ENCODE measurements at places on chromosomes 2 and 18. TPM values are rescaled to one million over a fixed set of nuclear protein-coding genes. Genes with fewer than 3 reads are reported as not detected.

The IL36B gene
- not detected for total RNA-seq

The GATA6 gene
- total RNA-seq: 1.7 TPM

The EVX2 gene
- not detected for total RNA-seq

The ZBTB7C gene
- 0.33 TPM for total RNA-seq

The ALK gene
- not detected for total RNA-seq

The FKBP1B gene
- total RNA-seq: 10.1 TPM

The KIDINS220 gene
- 21.1 TPM for total RNA-seq

The LOXHD1 gene
- total RNA-seq: not detected

The IL1F10 gene
- not detected for total RNA-seq

The TMEM37 gene
- total RNA-seq: 1.5 TPM

The ZSWIM2 gene
- not detected for total RNA-seq

The AGXT gene
- not detected for total RNA-seq

The BCL2 gene
- total RNA-seq: 0.53 TPM

The EVA1A gene
- total RNA-seq: 11.4 TPM

The ANKRD30BL gene
- not detected for total RNA-seq

The SPDYA gene
- total RNA-seq: 0.15 TPM

The APCDD1 gene
- not detected for total RNA-seq

The PLB1 gene
- total RNA-seq: 1.5 TPM

Data from A549 treated with GW870086 at 1 μM for 4 hours (cell line).